ENCODE measurements at places on chromosomes 2 and 18. TPM values are rescaled to one million over a fixed set of nuclear protein-coding genes. Genes with fewer than 3 reads are reported as not detected.
A peak's percentile ranks its signal among the peaks of the same experiment; 100 is the strongest.

- no peak for DNase-seq
These were observed 25.3 kb upstream of the ASPRV1 start for GRCh38 chr2:69986691-69987090.

DNA sequence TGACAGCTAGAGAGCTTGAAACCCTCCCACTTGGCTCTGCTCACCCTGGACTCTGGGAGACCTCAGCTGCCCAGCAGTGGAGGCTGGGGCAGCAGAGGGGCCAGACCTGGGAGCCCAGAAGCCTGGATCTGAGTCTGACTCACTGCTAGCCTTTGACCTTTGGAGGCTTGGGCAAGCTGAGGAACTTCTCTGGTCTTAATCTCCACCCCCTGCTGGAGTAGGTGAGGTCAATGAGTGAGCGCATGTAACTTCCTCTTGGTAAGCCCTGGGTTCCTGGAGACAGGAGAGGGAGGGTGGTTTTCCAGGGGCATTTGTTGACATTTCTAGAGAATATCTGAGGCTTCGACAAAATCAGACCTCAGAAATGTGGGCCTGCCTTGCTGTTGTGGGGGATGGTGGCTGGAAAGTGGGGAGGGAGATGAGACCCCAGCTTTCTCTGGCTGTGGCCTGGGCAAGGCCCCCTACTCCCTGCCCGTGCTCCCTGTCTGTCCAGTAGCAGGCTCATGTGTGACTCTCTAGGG is 73.0 kb upstream of the YWHAQ start:
- peak; percentile 69 for DNase-seq

DNA sequence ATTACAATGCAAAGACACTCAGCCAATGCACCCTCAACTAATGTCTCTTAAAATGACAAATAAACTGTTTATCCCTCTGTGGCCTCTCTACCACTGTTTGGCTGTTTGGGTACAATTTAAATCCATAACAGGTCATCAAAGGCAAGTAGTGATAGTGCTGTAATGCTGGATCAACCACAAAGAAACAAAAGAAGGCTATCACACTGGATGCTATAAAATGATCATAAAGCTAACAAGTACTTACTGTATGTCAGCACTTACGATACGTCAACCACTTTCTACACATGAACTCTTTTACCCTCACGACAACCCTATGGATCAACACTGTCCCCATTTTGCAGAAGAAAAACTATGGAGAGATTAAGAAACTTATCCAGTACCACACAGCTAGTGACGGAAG is 54.1 kb downstream of the RNU4ATAC start:
- DNase-seq: no peak

DNA sequence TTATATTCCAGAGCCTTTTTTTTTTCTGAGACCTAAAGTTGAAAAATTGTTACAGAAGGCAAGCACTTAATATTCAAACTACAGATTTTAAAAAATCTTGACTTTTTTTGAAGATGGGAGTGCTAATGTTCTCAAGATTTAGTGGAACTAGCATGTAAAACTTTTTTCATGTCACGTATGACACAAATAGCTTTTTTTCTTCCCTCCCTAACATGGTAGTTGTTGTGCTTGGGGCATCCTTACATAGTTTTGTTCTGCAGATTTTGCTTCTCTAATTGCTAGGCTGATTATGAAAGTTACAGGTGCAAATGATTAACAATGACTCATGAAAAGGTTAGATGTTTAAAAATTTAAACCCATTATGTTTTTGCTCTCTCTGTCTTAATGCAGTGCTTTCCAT is 3.0 kb downstream of the EML6 start:
- no peak for DNase-seq

DNA sequence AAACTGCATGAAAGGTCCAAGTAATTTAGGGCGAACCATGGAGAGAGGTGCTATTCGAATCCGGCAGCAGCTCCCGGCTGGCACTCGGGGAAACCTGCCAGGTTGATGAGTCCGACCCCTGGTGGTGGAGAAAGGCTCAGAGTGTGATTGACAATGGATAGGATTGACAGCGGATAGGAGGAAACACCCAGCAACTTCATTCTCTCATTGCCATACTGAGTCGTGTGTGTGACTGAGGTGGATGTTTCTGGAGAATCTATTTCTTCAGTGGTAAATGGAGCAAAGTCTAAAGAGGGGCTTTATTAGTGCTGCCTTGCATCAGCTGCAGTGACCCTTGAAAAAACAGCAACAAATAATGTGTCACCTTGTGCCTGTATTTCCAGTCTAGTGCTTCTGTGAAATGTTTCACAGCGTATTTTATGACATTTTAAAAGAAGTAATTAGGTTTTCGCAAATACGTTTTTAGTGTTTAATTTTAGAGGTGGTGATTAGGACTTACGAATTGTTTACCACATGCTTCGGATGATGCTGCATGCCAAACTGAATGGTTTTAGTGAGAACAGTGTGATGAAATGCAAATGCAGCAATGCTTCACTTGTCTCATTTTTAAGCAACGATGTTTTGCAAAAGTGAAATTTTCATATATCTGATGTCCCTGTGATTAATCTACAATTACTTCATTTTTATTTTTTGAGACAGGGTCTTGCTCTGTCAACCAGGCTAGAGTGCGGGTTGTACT is 102.0 kb downstream of the DCDC2C start:
- DNase-seq: no peak

GRCh38 chr2:240913810-240914644 is 7.9 kb downstream of the CROCC2 start:
- peak; percentile 91 for DNase-seq

GRCh38 chr18:50396005-50396660 is 21.3 kb downstream of the SKA1 start:
- DNase-seq: no peak

DNA sequence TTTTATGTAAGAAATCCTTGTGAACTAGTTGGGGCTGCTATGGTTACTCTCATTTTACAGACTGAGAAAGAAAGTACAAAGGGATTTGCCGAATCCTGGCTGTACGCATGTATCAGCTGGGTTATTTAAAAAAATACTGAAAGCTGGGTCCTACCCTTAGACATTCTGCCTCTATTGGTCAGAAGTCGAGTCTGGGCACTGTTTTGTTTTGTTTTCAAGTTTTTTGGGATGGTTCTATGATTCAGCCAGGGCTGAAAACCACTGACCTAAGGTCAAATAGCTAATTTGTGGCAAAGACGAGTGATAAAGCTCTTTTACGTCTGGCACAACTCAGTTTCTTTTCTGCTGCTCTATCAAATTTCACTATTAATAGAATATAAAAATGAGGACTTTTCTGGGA is 5.9 kb upstream of the SLC8A1 start:
- DNase-seq: no peak

GRCh38 chr2:168466190-168466737 is 10.2 kb downstream of the CERS6 start:
- DNase-seq: no peak

- no peak for DNase-seq
These were observed 609.5 kb upstream of the SLC8A1 start for GRCh38 chr2:41061356-41061755.

GRCh38 chr2:235774153-235774870 is 280.5 kb downstream of the AGAP1 start:
- DNase-seq: no peak

DNA sequence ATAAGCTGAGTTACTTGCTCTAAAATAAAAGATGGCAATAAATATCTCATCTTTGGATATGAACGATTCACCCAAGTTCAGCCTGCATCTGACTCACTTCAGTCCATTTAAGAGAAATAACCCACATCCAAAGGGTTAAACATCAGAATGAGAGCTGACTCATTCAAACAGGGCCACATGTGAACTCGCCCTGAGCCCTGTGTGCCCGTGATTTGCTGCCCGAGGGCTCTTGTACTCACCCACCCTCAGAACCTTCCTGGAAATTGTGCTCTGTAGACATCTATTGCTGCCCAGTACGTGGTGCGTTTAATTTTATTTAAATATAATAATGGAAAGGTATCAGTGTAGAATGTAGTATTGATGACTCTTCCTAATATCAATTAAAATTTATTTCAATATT is 66.9 kb upstream of the RBM44 start:
- no peak for DNase-seq

- no peak for DNase-seq
These were observed 8.8 kb upstream of the ADI1 start for GRCh38 chr2:3527886-3528785.

GRCh38 chr18:52636536-52636935 is 296.5 kb downstream of the DCC start:
- DNase-seq: no peak

DNA sequence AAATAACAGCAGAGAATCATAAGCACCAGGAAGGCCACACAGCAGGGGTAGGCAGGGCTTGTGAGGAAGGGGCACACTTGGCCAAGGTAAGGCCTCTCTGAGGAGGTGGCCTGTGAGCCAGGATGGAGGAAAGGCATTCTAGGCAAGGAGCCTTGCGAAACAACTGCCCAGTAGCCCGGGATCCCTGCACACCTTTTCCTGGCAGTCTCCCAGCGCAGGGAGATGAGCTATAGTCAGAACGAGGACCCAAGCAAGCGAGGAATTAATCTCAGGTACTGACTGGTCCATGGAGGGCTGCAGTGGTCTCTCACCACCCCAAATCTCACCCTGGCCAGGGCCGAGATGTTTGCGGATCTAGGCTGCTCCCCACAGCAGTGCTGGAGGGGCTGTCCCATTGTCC is 64.9 kb upstream of the STPG4 start:
- DNase-seq: no peak

- no peak for DNase-seq
These were observed 42.7 kb downstream of the EPAS1 start for GRCh38 chr2:46339676-46340459.

The GAREM1 gene
- total RNA-seq: not detected

The SLC11A1 gene
- total RNA-seq: 0.19 TPM

The TMEM17 gene
- 0.19 TPM for total RNA-seq

The PIGN gene
- 32.0 TPM for total RNA-seq

The GRB14 gene
- total RNA-seq: not detected

The DOK6 gene
- not detected for total RNA-seq

The CCDC74B gene
- 1.4 TPM for total RNA-seq

The CREB1 gene
- total RNA-seq: 106 TPM

Measured in activated CD4-positive, alpha-beta T cell treated with anti-CD3 and anti-CD28 coated beads, Interleukin-2, amount 10 ng/mL, durations not matched to agents 24 days and 14 days (primary cell).